Smooth muscle cell of the umbilical artery (primary cell): ENCODE measurements at places on chromosomes 1 and 21. TPM values are rescaled to one million over a fixed set of nuclear protein-coding genes. Genes with fewer than 3 reads are reported as not detected.

PALMD gene
- 0.23 and 0.59 TPM in 2 replicates for total RNA-seq

PROK1 gene
- total RNA-seq: not detected in 2 replicates

VHLL gene
- total RNA-seq: 0.28 TPM in 1 of 2 replicates, not detected in the other

COL11A1 gene
- 346 and 376 TPM in 2 replicates for total RNA-seq

TM2D1 gene
- 57.9 and 59.1 TPM in 2 replicates for total RNA-seq

DNAJC28 gene
- total RNA-seq: 1.7 and 2.4 TPM in 2 replicates

HSF2BP gene
- total RNA-seq: 2.0 and 3.6 TPM in 2 replicates

ZBTB37 gene
- total RNA-seq: 8.3 and 10.8 TPM in 2 replicates

OLIG2 gene
- not detected in 2 replicates for total RNA-seq

COL24A1 gene
- total RNA-seq: 0.92 and 1.8 TPM in 2 replicates

SPRR1A gene
- not detected in 2 replicates for total RNA-seq

HTR6 gene
- not detected in 2 replicates for total RNA-seq
